ENCODE measurements at places on chromosomes 6 and 20.

- DNase-seq: no peak
Measured at GRCh38 chr20:21189761-21190523, 64.1 kb downstream of the KIZ start.

DNA sequence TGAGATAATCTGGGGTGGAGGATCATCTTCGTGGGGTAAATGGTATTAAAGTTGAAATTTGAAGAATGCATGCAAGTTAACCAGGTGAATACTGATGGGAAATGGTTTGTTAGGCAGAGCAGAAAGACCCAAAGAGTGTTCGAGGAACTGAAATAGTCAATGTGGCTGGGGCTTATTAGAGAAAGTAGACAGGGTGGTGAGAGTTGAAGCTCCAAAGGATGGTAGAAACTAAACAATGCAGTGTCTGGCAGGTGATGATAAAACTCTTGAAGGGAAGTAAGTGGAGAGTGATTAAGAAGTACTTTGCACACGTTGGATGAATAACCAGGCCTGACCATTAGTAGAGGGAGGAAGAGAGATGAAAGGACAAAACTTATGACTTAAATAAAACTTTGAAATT, 39.8 kb upstream of the CENPW start:
- no peak for DNase-seq

GRCh38 chr6:53866226-53866625, 71.4 kb downstream of the LRRC1 start:
- DNase-seq: no peak

DNA sequence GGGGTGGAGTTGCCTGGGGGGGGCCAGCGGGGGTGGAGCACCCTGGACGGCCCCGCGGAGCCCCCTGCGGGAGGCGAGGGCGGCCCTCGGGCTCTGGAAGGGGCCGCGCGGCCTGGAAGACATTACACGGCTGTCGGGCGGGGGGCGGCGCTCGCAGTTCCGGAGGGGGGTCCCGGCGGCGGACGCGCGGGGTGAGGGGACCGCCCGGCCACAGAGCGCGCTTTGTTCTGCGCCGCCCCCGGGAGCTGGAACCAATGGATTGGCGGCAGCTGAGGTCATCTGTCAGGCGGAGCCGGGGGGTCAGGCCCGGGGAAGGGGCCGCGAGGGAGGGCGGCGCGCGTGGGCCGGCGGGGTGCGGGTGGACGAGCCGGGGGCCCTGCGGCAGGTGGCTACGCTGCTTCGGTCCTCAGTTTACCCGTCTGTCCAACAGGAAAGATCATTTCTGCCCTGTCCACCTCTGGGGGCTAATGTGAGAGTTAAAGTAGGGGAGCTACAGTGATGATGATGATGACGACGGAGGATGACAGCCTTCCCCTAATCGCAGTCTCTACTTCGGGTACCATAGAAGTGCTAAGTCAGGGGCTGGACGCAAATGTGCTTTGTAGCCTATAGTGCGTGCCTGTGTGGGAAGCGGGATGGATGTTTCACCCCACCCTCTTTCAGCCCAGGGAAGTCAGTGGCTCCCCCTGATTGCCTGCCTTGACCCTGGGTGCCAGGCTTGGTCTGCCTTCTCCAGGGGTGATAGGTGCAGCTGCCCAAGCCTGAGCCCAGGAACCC, 10.4 kb downstream of the SRXN1 start:
- DNase-seq: no peak

DNA sequence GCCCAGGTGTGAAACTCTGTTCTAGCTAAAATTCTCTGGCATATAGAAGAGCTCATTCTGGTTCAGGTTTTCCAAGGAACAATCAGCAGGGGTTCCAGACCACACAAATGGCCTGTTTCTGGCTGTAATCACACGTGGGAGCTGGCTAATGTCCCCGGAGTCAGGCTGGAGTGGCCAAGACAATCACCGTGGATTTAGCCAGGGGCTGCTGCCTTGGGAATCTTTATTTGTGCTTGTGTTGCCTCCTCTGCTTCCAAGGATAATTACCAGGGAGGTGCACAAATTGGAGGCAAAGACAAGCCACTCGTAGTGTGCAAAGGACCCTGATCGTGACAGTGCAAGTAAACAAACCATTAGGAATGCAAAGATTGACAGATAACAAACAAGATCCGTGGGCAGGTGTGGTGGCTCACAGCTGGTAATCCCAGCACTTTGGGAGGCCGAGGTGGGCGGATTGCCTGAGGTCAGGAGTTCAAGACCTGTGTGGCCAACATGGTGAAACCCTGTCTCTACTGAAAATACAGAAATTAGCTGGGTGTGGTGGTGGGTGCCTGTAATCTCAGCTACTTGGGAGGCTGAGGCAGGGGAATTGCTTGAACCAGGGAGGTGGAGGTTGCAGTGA, 77.3 kb downstream of the KCNB1 start:
- no peak for DNase-seq

DNA sequence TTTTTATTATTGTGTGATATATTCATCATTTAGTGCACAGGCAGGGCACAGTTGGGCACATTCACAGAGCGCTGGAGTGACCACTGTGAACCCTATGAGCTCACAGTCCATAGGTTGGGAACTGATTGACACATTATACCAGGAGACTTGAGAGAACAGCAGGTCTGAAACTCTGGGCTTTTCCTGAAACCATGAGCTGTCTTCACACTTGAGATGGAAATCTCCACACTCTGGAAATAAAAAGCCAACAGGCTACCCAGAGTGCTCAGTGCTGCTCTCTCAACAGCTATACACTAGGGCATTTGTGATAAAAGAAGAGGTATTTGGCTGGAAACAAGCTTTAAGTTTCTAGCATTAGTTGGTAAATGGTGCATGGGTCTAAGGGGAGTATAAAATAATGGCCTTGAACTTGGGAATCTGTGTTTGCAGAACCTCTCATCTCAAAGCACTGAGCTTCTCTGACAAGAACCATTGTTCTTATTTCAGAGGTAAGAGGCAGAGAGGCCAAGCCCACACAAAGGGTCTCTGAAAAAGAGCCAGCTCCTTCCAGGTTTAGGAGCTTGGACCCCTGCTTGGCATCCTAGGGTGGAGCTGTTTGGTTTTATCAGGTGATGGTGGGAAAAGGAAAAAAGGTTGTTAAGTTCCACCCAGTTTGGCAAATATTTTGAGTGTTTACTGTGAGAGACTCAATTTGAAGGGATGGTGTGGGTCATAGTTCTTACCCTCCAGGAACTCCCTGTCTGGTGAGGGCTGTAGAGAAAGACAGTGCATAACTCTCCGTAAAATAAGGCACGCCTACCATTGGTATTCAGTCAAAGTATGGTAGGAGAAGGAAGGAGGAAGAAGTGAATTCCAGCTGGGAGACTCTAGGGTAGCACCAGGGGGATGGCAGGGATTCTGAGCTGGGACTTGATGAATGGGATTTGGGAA, 14.5 kb downstream of the CHMP4B start:
- no peak for DNase-seq

DNA sequence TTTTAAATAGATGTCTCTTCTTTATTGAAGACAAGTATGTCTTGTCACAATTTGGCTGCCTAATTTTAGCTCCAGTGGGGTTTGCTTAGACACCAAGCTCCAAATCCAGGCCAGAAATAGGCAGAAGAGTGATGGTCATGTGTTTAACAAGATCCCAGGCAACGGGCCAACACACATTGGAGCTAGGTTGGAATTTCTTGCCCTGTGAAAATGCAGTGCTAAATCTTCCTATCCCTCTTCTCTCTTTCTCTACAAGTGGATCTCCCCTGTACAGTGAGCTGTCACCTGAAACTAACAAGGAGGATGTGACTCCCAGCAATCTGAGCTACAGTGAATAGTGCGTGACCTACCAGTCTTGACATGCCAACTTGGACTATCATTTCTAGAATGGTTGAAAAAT, 65.3 kb upstream of the VGLL2 start:
- no peak for DNase-seq

DNA sequence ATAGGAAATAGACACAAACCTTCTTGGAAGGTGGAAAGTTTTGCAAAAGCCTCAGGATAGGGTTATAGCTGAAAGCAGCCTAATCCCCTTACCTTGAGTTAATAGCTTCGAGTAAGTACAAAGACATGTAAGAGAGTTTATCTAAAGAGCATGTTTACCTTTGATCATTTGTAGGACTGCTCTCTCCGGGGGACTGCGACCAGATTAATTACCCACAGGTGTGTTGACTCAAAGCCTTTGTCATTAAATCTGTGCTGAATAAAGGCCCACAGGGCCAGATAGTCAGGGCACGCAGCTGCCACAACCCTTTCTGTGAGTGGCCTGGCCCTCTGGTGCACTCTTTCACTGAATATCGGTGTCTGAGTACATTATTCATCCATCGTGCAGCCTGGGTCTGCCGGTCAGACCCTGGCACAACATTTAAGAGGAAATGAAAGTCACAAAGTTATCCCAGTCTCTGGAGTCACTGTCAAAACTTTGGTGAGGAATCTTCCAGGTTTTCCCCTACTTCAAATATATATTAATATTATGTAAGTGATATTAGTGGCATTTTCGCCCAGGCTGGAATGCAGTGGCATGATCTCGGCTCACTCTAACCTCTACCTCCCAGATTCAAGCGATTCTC, 5.4 kb upstream of the MICA start:
- DNase-seq: no peak

Data from fibroblast of the conjunctiva (primary cell).